ENCODE measurements at places on chromosomes 4 and X.

DNA sequence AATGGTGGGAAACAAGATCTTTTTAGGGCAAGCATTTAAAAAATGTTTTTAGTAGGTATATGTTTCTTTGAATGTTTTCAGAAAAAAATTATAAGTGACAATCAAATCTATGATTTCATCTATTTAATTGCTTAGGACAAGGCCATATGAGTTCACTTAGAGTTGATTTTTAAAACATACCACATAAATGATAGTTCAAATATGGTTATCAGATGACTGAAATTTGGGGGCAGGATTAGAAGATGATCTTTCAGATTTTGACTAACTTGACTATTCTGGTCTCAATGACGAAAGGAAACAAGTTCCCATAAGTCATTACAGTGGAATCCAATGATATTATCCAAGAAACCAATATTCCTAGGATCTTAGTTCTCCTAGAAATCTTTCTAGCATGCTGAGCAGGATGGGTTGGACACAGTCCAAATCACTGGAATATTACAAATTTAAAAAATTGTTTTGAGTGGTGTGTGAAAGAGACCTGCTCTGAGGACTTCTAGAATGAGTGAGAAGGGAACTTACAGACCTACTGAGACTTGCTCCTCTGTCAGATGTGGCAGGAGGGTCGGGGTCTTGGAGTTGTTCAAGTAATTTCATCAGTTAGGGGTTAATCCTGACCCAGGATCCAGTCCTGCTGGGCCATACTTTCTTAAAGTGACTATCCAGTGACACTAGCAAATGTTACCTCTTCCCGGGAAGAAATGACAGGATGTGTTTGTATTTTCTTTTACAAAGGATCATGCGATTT lies 20.0 kb downstream of the RHOH start:
- DNase-seq, result no peak

- no peak for DNase-seq
Measured at GRCh38 chrX:111322231-111322855, 52.1 kb upstream of the CAPN6 start.

DNA sequence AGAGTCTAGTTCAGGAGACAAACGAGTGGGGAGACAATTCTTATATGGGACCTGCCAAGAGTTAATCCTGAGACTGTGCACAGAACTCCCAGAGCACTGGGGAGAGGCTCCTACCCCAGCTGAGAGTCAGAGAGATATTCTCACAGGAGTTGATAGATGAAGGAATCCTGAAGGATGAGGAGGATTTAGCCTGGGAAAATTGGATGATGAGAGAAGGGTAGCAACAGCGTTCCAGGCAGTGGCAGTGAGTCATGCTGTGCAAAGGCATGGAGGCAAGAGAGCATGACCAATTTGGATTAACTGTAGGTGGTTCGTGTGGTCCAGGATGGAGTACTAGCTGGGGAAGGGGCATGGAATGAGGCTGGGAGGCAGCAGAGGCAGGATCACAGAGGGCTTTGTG lies 318.6 kb downstream of the LDB2 start:
- DNase-seq, result no peak

GRCh38 chr4:149403081-149403480 lies 412.6 kb downstream of the IQCM start:
- DNase-seq, result no peak

GRCh38 chr4:53815281-53815680 lies 224.0 kb upstream of the LNX1 start:
- no peak for DNase-seq

DNA sequence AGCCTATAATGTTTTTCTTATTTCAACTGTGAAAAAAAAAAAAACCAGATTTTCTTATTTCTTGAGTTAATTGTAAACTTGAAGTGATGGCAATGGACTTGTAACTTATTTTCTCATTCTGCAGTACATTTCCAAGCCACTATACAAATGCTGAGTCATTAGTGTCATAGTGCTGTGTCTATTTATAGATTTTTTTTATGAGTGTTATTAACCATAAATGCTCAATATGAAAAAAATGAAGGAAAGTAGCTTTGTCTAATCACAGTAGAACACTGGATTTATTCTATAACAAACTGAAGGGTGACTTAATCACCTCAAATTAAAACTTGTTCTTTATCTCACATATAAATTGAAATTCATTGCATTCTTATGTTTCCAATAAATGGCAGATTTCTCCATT lies 718.6 kb downstream of the CCSER1 start:
- DNase-seq, result no peak

GRCh38 chr4:76601791-76602190 lies 166.8 kb downstream of the SHROOM3 start:
- DNase-seq, result no peak

GRCh38 chr4:46123913-46124755 lies at the start of gene GABRG1:
GABRG1 (minus strand) TSS chr4:46124054; CDS start chr4:46123913, 141 bp downstream.
- no peak for DNase-seq

- DNase-seq, result peak; percentile 49
Measured at GRCh38 chrX:134144231-134144630, 92.8 kb upstream of the CCDC160 start.

GRCh38 chr4:110359076-110359475 lies 116.9 kb upstream of the ENPEP start:
- no peak for DNase-seq

DNA sequence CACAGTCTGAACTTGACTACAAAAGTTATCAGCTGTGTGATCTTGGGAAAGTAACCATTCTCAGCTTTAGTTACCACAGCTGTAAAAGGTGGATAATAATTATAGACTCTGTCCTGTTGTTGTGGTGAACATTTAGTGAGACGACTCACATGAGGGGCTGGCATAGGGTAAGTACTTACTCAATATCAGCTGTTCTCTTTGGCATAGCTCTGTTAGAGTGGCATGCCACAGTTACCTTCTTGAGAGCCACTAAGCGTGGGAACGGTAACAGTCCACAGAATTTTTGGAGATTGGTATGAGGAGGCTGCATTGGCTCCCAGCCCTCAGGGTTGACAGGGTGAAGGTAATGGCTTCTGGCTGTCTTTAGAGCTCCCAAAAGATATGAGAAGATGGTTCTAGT lies 13.2 kb upstream of the HAND2 start:
- DNase-seq, result no peak

DNA sequence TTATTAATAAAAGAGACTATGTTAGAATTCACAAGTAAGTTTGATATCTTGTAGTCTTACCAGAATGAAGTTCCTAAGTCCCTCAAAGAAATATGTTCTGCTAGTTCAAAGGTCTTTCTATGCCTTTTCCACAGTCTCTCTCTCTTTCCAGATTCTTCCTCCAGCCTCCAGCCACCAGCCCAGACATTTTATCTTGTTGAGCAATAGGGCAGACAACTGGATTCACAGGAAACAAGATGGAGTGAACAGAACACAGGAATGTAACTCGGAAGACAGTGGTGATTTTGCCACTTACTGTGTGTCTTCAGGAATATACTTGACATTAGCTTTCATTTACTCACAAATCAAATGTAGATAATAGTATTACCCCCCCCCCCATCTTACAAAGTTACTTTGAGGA lies 17.1 kb upstream of the CPEB2 start:
- DNase-seq, result no peak

DNA sequence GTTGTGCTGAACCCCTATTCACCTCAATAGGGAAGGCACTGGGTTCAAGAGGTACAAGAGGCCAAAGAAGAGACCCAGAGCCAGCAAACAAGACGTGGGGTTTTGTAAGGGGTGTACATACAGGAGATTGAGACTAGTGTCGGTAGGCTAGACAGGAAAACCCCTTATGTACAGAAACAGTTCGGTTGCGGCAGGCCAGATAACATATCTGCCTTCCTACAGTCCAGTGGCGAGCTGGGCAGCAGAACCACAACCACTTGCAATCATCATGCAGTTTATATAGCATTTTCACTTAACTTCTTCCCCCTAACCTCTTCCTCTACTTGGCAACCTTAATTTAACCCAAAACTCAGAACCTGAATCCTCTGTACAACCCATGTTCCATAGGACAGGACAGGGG lies 422.2 kb downstream of the PDHA2 start:
- DNase-seq, result no peak

- DNase-seq, result no peak
Measured at GRCh38 chr4:156568484-156568883, 403.1 kb downstream of the PDGFC start.

DNA sequence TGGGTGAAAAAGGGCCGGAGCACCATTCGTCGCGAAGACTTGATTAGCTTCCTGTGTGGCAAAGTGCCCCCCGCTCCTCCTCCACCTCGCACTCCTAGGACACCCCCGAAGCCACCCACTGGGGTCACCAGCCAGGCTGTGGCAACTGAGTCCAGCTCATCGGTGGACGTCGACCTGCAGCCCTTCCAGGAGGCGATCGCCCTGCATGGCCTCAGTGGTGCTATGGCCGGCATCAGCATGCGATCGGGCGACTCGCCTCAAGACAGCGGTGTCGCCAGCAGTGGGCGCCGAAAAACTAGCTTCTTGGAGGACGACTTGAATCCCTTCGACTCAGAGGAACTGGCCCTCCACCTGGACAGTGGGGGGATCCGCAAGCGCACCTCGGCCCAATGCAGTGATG lies 126.8 kb upstream of the CXorf66 start:
- DNase-seq, result no peak

- no peak for DNase-seq
Measured at GRCh38 chr4:35493977-35494376, 750.3 kb downstream of the ARAP2 start.

DNA sequence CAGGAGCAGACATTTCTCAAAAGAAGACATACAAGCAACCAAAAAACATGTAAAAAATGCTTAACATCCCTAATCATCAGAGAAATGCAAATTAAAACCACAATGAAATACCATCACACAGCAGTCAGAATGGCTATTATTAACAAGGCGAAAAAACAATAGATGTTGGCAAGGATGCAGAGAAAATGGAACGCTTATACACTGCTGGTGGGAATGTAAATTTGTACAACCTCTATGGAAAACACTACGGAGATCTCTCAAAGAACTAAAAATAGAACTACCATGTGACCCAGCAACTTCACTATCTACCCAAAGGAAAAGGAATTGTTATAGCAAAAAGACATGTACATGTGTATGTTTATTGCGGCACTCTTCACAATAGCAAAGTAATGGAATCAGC lies 71.5 kb downstream of the PPP4R3C start:
- no peak for DNase-seq

GRCh38 chr4:99404595-99405287 lies 30.4 kb downstream of the ADH7 start:
- DNase-seq, result peak; percentile 7

DNA sequence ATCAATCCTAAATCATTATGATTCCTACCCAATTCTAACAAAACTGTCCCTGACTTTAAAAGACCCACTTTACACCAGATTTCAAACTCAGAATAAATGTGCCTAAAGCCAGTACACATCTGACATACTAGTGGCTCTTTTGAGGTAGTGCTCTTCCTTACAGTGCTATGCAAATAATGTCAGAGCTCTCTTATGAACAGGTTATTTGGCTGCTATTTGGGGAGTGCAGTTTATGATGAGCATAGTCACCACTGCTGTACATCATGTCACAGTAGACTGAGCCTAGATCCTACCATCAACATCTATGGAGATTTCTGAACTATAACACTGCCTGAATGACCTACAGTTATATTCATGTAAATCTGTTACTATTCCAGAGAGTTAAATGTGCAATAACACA lies 50.4 kb upstream of the PAGE5 start:
- no peak for DNase-seq
